Naive thymus-derived CD4-positive, alpha-beta T cell (primary cell): ENCODE measurements at places on chromosomes 6 and 20. TPM values are rescaled to one million over a fixed set of nuclear protein-coding genes. Genes with fewer than 3 reads are reported as not detected.

- H3K4me1 ChIP-seq = no peaks in the 10 kb centered on the region
- no peak overlapping the region for H3K27ac ChIP-seq
- DNase-seq = no peak
- H3K27me3 ChIP-seq = no peaks in the 10 kb centered on the region
- no peaks in the 10 kb centered on the region for H3K36me3 ChIP-seq
These were observed 28.5 kb upstream of the MAP3K4 start for GRCh38 chr6:160962835-160963623.

- DNase-seq = peak; percentile 52
- peak overlapping the region; percentile 46 for H3K4me3 ChIP-seq
- H3K27ac ChIP-seq = peak overlapping the region; percentile 53
- H3K27me3 ChIP-seq = no peaks in the 10 kb centered on the region
- H3K4me1 ChIP-seq = peaks cover 17% of the 10 kb centered on the region
- H3K36me3 ChIP-seq = no peaks in the 10 kb centered on the region
These were observed 14.0 kb downstream of the UST start for GRCh38 chr6:148760568-148761526.

- no peaks in the 10 kb centered on the region for H3K27me3 ChIP-seq
- H3K27ac ChIP-seq = no peak overlapping the region
- no peaks in the 10 kb centered on the region for H3K4me1 ChIP-seq
- H3K4me3 ChIP-seq = no peak overlapping the region
- no peak for DNase-seq
These were observed 180.0 kb upstream of the UST start for GRCh38 chr6:148566664-148567350.

GRCh38 chr6:33578588-33579011 is 1.5 kb downstream of the BAK1 start:
- H3K36me3 ChIP-seq = peaks cover 33% of the 10 kb centered on the region
- no peaks in the 10 kb centered on the region for H3K27me3 ChIP-seq
- DNase-seq = no peak
- peaks cover 13% of the 10 kb centered on the region for H3K4me1 ChIP-seq
- peak overlapping the region; percentile 83 for H3K27ac ChIP-seq
- H3K4me3 ChIP-seq = peak overlapping the region; percentile 92

DNA sequence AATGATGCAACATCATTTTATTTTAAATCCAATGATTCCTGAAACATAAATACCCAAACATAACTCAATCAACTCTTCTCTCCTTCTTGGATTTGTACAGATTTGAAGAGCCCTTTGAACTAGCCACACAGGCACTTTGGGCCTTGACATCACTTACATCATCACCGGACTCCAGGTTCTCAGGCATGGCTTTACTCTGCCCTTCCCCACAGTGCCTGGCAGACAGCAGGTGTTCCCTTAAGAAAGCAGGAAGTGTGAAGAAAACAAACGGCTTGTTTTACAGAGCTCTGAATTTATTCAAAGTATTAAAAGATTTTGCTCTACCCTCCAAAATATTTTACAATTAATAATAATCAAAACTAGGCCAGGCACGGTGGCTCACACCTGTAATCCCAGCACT is 54.8 kb upstream of the GCM1 start:
- H3K4me1 ChIP-seq = no peaks in the 10 kb centered on the region
- no peaks in the 10 kb centered on the region for H3K27me3 ChIP-seq
- H3K4me3 ChIP-seq = no peak overlapping the region
- H3K27ac ChIP-seq = no peak overlapping the region
- no peaks in the 10 kb centered on the region for H3K36me3 ChIP-seq

GRCh38 chr6:87049779-87050178 is 45.1 kb downstream of the CGA start:
- H3K27ac ChIP-seq = no peak overlapping the region
- H3K4me1 ChIP-seq = no peaks in the 10 kb centered on the region
- no peaks in the 10 kb centered on the region for H3K36me3 ChIP-seq
- H3K4me3 ChIP-seq = no peak overlapping the region

DNA sequence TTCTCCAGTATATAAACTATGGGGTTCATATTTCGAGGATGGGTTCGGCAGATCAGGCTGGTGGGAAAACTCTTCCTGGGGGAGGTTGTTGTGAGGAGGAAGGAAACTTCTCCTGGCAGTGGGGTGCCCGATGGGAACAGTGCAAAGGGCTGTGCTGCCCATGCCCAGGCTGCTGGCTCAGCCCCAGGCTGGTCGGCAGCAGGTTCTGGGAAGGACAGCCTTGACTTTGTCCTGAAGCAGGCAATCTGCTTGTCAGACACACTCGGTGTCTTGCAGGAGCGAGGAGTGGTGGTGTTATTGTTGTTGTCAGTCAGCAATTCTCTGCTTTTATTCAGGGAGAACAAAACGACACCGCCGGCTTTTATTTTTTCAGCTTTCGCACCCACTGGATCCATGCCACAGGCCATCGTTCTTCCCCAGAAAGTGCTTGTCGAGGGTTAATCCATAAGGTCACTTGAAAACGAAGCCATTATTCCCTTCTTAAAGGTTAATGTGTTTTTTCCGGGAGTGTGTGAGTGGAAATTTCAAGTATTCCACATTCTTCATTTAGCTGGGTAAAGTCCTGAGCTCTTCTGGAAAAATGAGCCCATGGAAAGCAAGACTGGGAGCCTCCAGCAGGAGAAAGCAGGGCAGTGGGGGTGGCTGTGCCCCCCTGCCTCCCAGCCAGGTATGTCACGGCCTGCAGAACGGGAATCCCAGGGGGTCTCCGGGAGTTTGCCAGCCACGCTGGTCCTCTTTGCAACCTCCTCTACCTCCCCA is 57.0 kb upstream of the STX16 start:
- H3K27me3 ChIP-seq = peaks cover 3% of the 10 kb centered on the region
- no peak for DNase-seq
- no peaks in the 10 kb centered on the region for H3K36me3 ChIP-seq
- no peak overlapping the region for H3K4me3 ChIP-seq

Gene ZC3H12D
- total RNA-seq = 81.2 TPM

Gene GTSF1L
- total RNA-seq = 1.4 TPM

Gene SLPI
- 0.96 TPM for total RNA-seq

Gene CD24
- 0.73 TPM for total RNA-seq

Gene GPR63
- total RNA-seq = 0.43 TPM

Gene OOEP
- not detected for total RNA-seq

Gene PNPLA1
- total RNA-seq = not detected in 2 replicates

Gene FRS3
- total RNA-seq = 10.6 TPM

Gene BNIP5
- total RNA-seq = not detected
